ENCODE measurements at places on chromosomes 4 and X.

DNA sequence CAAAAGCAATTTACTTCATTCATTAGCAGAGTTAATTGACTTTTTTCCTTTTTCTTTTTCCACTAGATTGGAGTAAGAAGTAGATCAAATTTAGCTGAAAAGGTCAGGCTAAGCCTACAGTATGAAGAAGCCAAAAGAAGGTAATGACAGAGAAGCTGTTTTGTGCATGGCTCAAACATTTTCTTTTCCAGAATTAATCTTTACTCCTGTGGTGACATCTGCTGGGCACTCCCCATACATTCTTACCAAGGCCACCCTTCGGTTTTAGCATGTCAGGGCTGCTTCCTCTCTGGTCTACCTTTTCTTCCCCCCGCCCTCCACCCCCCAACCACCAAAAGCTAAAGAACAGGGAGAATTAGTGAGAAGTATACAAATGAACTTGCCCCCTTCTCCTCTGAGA lies 70.2 kb downstream of the CLDN22 start:
- no peak overlapping the region for H3K27ac ChIP-seq
- H3K27me3 ChIP-seq, result no peaks in the 10 kb centered on the region
- no peak overlapping the region for H3K4me3 ChIP-seq
- DNase-seq, result no peak

GRCh38 chrX:87518504-87518903 lies 902 bp downstream of the KLHL4 start:
- no peaks in the 10 kb centered on the region for H3K36me3 ChIP-seq
- no peak overlapping the region for H3K27ac ChIP-seq
- no peak overlapping the region for H3K4me3 ChIP-seq
- no peaks in the 10 kb centered on the region for H3K4me1 ChIP-seq
- no peak for DNase-seq
- no peaks in the 10 kb centered on the region for H3K27me3 ChIP-seq

DNA sequence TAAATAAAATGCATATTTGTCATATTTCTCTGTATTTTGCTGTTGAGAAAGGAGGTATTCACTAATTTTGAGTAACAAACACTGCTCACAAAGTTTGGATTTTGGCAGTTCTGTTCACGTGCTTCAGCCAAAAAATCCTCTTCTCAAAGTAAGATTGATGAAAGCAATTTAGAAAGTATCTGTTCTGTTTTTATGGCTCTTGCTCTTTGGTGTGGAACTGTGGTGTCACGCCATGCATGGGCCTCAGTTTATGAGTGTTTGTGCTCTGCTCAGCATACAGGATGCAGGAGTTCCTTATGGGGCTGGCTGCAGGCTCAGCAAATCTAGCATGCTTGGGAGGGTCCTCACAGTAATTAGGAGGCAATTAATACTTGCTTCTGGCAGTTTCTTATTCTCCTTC lies 3.3 kb downstream of the HTT start:
- peaks cover 13% of the 10 kb centered on the region for H3K4me1 ChIP-seq
- H3K4me3 ChIP-seq, result no peak overlapping the region
- H3K36me3 ChIP-seq, result no peaks in the 10 kb centered on the region
- H3K27me3 ChIP-seq, result no peaks in the 10 kb centered on the region

GRCh38 chr4:136742333-136742732 lies 790.0 kb downstream of the PCDH18 start:
- H3K4me1 ChIP-seq, result no peaks in the 10 kb centered on the region
- no peak overlapping the region for H3K4me3 ChIP-seq
